ENCODE measurements at places on chromosomes 1 and 21.

DNA sequence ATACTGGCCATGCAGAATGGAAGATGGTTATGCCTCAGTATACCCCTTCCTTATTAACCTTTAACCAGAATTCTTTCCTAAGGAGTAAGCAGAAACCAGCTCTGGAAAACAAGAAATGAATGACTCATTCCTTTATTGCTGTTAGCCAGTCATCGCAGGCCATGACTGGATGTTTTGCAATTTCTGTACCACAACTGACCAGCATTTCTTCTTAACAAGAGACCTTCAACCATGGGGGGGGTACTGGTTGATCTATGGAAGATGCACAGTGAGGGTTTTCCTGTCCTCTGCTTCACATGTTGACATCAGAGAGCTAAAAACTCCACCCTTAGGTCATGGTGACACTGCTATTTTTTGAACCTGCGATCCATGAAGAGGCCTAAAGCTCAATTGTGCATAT lies 28.0 kb upstream of the RNF2 start:
- peak; percentile 88 for DNase-seq

DNA sequence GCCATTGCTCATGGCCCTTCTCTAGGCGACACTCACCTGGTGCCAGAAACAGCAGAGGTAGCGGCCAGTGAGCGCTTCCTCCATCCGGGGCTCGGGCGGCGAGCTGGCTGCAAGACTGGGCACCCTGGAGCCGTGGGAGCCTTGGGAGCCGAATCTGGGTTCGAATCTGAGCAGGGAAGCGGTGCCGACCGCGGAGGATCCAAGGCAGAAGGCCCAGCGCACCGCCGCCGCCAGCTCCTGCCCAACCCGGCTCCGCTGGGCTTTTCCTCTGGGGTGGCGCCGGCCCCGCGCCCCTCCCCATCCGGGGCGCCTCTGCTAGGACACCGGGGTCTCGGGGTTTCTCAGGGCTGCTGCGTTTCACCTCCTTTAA lies 1.7 kb upstream of the PRDM16 start:
- no peak for DNase-seq

GRCh38 chr1:39609618-39610331 lies 29.7 kb downstream of the HEYL start:
- peak; percentile 20 for DNase-seq

DNA sequence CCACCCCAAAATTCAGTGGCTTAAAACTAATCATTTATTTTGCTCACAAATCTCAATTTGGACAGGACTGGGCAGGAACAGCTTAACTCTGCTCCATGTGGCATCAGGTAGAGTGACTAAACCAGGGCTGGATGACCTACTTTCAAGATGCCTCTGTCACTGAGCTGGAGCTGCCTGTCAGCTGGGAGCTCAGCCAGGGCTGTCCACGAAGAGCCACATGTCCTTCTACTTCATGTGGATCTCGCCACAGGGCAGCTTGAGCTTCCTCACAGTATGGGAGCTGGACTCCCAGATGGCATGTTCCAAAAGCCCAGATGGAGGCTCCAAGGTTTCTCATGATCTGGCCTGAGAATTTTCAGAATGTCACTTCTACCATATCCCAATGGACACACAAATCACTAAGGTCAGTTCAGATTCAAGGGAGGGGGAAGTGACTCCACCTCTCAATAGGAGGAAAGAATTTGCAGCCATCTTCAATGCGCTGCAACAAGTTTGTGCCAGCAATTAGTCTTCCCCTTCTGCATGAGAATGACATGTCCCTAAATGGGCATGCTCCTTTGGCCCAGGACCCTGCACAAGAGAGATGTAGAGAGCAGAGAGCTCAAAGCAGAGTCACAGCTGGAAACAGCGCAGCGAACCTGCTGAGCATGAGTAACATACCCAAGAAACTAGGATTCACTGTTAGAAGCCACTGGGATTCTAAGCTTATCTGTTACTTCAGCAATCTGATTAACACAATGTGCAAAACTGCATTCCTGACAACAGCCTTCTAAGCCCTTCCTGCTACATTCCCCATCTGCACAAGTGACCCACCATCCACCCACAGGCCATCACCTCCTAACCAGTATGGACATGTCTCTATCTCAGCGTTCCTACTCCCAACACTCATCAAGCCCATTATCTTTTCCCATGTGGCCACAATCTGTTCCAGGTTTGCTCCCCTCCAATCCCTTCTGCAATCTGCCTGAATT lies 17.0 kb downstream of the HLCS start:
- DNase-seq, result no peak

- DNase-seq, result no peak
These were observed 16.1 kb downstream of the PRR9 start for GRCh38 chr1:153233448-153233847.

DNA sequence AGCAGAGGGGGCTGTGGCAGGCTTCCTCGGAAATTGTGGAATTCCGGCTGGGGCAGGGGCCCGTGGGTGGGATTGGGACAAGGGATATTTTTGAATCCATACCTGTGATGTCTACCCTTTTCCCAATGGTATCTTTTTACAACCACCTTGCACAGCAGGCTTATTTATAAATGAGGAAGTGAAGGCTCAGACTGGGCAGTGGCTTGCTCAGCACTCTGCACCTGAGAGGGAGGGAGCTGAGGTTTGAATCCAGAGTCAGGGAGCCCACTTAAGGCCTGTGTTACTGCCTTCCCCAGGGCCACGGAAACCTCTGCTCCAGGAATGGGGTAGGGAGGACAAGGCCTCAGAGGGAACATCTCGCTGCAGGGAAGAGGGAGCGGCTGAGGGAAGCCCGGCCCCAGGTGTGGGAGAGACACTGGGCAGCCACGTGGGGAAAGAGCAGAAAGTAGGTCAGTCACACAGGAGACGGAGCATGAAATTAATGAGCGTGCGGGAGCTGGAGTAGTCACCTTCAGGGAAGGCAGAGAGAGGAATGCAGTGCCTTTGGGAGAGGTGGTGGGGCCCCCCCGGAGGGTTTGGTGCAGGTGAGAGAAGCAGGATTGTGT lies 35.4 kb upstream of the SCMH1 start:
- no peak for DNase-seq

DNA sequence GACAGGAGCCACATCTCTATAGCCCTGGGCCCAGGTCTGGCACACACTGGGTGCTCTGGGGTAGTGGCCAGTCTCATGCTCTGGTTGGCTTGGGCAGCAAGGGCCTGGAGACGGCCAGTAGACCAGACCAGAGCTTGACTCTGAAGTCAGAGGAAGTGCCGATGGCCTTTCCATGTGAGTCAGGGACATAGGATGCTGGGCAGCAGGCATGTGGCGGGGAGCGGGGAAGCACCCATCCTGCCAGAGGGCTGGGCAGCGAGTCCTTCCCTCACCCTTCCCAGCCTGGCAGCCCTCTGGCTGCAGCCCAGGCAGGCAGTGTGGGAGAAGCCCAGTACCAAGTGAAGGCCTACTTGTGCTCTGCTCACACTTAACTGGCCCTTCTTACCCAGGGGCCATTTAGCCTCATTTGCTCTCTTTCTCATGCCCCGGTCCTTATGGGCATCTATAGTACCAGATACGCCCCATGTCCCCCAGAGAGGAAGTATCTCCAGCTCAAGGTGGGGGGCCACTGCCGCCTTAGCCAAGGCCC lies 3.3 kb downstream of the GPR153 start:
- DNase-seq, result peak; percentile 40

- DNase-seq, result no peak
These were observed 44.7 kb upstream of the LAX1 start for GRCh38 chr1:203720242-203720641.

GRCh38 chr1:111184663-111185062 lies 15.8 kb downstream of the DENND2D start:
- DNase-seq, result no peak

DNA sequence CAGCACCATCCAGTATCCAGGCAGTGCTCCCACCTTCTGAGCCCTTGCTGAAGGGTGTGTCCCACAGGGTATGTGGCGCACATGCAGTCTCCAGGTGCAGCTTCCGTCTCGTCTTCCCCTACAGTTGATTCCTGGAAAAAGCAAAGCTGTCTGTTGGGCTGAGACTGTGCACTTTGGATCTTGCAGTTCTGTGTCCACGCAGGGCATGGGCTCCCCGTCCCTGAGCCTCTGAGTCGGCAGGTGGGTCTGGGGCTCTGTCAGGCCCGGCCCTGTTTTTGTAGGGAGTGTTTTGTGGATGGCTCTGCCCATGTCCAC lies 32.8 kb downstream of the SNAP47 start:
- DNase-seq, result no peak

- peak; percentile 83 for DNase-seq
These were observed 1.6 kb upstream of the IER5 start for GRCh38 chr1:181086926-181087325.

- no peak for DNase-seq
These were observed 411.0 kb upstream of the ESRRG start for GRCh38 chr1:217133958-217134856.

DNA sequence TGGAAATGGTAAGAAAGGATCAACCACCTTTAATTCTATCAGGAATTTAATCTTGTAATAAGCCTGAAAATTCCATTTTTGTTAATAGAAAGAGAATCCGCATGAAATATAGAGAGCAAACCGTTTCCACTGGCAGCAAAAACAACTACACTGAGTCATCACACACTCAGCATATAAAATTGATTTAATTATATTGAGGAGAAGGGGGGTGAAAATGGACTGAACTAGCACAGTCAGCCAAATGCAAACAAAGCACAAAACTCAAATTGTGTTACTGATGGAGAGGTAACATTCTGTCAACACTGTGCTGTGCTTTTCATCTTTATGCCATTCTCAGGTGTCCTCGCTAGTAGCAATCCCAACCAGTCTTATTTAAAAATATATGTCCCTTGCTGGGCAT lies 1583.9 kb downstream of the MRPL39 start:
- DNase-seq, result no peak

- DNase-seq, result no peak
These were observed 1.2 kb downstream of the PCP4L1 start for GRCh38 chr1:161259765-161260164.

- no peak for DNase-seq
These were observed 29.9 kb upstream of the DISP1 start for GRCh38 chr1:222784916-222785315.

DNA sequence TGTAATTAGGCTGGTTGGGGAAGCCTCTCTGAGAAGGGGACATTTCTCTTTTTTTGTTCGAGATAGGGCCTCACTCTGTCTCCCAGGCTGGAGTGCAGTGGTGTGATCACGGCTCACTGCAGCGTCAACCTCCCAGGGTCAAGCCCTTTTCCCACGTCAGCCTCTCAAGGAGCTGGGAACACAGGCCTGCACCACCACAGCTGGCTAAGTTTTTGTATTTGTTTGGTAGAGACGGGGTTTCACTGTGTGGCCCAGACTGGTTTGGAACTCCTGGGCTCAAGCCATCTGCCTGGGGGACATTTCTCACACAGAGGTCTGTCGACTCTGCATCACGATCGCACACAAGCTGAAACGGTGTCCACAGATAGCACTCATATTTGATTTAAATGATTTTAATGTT lies 39.7 kb downstream of the HUNK start:
- no peak for DNase-seq

GRCh38 chr1:12140515-12141162 lies 26.2 kb upstream of the TNFRSF1B start:
- DNase-seq, result no peak

- DNase-seq, result no peak
These were observed 25.0 kb downstream of the LRRC8C start for GRCh38 chr1:89657886-89658285.

- DNase-seq, result no peak
These were observed 262.0 kb downstream of the TNR start for GRCh38 chr1:175481126-175482070.

GRCh38 chr1:42462828-42463763 lies at the start of gene CCDC30:
TSS of gene CCDC30 (plus strand) at chr1:42463286. CDS start at chr1:42480552, 17,266 bp downstream.
- DNase-seq, result peak; percentile 85

DNA sequence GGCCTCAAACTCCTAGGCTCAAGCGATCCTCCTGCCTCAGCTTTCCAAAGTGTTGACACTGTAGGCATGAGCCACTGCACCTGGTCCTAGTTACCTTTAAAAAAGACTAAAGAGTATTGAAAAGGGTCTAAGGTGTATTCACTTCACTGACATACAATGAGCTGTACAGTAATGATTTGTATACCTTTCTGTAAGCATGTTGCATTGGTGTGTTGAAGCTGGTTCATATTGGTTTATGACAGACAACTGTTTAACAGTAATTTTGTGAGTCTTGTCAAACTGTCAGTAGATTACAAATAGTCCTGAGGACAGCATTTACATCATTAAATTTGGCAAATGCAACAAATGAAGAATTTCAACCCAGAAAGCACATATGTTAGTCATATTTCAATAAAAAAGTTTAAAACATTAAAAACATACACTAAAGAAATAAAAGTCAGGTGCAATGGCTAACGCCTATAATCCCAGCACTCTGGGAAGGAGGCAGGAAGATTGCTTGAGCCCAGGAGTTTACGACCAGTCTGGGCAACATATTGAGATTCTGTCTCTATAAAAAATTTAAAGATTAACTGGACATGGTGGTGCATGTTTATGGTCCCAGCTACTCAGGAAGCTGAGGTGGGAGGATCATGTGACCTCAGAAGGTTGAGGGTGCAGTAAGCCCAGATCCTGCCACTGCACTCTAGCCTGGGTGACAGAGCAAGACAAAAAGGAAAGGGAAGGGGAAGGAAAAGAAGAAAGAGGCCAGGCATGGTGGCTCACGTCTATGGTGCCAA lies 88.3 kb upstream of the HP1BP3 start:
- no peak for DNase-seq

- no peak for DNase-seq
These were observed 766 bp downstream of the AGO4 start for GRCh38 chr1:35808450-35809113.

DNA sequence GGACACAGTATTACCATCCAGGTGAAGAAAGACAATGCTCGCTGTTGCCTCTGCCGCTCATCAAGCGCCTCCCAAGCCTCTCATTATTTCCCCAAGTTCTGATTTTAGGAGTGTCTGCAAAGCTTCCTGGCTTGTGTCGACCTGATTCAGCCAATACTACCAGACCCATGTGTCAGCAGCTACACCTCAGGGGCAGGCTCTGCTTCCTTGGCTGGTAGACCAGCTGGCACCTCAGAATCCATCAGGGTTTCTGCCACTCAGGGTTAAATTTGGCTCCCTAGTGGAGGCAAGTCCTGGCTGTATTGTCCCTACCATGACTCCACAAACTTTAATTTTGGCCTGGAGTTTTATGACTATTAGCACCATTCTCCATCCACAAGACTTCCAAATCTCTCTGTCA lies 35.4 kb downstream of the SUSD4 start:
- DNase-seq, result no peak

Measured in RCC 7860 (cell line).